ENCODE measurements at places on chromosomes 7 and 10.

- DNase-seq, result no peak
Measured at GRCh38 chr10:64014281-64014680, 493.1 kb downstream of the REEP3 start.

DNA sequence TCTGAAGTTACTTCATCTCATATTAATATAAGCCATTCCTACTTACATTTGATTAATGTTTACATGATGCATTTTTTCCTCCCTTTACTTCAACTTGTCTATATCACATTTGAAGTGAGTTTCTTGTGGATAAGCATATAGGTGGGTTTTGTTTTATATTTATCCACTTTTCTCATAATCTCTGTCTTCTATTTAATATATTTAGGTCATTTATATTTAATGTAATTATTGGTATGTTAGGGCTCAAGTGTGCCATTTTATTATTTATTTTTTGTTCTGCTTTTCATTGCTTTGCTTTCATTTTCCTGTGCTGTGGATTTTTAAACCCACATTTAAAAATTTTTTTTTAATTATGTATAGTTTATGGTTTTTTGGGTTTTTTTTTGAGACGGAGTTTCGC is 54.8 kb downstream of the OGDH start:
- no peak for DNase-seq

DNA sequence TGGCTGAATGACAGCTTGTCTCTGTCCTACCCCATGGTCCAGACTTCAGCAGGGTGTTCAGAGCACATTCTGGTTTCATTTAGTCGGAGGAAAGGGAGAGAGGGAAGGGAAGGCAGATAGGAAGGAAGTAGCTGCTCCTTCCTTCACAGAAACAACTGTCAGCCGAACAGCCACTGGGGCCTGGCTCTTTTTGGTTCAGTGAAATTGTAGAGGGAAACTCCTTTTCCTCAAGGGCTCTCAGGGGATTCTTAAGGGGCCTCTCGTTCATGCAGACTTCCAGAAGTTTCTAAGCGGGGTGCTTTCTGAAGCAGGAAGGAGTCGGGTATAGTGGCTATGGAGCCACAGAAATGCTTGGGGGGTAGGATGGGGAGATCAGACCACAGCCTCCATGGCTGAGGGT is 56.4 kb downstream of the TLL2 start:
- no peak for DNase-seq

DNA sequence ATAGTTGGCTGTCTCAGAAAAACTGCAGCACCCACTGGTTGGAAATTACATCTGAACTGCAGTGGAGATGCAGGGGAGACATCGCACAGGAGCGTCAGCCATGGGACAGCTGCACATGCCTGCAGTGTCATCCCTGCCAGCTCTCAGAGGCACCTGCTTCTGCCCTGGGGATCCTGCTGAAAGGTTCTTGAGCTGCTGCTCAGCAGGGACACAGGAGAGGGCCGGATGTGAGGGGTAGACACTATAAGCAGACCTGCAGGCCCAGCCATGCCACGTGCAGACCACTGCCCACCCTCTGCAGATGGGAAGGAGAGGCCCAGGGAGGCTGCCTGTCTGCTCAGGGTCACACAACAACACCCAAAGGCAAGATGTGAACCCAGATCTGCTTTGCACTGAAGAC is 601.4 kb downstream of the DNAJB6 start:
- DNase-seq, result no peak

GRCh38 chr7:134474828-134475227 is 15.9 kb upstream of the AKR1B1 start:
- no peak for DNase-seq

GRCh38 chr7:28355635-28356319 is 56.5 kb upstream of the CREB5 start:
- no peak for DNase-seq

DNA sequence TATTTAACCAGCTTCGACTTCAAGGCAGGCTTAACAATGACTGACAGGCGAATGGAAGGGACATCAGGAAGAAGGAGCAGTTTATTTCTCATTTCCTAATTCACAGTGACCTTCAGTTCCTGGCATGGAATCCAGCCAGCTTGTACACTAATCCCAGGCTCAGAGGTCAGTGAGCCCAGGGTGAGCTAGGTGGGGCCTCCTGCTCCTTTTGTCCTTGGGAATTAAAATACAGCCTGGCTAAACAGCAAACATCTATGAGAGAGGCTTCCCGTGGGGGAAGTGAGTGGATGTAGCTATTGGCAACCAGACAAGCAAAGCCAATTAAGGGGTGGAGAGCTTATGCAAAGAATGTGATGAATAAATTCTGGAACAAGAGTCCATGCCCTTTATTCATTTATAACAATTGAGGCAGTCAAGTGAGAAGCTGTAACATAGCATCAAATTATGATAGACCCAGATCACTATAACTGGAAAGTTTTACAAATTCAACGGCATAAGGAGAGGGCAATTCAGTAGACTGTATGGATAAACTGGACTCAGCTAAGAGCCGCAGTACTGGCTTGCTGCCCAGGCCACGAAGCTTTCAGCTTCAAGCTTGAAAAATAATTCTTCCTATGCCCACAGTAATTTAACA is 57.1 kb downstream of the STK17A start:
- DNase-seq, result no peak

- peak; percentile 24 for DNase-seq
Measured at GRCh38 chr10:132961787-132962622, 19.6 kb upstream of the CFAP46 start.

DNA sequence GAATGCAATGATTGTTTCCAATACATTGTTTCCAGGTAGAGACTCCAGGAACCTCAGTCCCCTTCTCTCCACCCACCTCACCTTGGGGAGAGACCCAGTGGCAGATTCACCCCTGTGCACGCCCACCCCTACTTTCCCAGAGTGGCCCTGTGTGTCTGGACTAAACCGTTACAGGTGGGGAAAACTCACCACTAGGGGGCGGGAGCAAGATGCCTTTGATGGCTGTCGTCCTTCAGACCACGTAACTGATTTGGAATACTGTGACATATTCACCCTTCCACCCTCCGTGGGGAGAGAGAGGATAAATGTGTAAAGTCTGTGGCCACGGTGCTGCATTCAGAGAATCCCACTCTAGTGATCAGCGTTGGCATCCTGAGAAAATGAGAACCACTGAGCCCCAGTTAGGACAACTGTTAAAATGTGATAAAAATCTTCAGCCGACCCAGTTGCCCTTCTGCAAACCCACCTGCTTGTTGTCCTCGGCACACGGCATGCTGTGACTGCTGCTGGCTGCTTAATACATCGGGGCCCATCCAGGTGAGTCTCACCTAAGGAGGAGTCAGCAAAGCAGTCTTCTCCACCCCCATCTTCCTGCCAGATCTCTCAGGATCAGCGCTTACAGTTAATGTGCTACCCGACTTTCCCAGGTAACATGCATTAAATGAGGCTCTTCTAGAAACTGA is 41.5 kb upstream of the NMT2 start:
- DNase-seq, result peak; percentile 79

DNA sequence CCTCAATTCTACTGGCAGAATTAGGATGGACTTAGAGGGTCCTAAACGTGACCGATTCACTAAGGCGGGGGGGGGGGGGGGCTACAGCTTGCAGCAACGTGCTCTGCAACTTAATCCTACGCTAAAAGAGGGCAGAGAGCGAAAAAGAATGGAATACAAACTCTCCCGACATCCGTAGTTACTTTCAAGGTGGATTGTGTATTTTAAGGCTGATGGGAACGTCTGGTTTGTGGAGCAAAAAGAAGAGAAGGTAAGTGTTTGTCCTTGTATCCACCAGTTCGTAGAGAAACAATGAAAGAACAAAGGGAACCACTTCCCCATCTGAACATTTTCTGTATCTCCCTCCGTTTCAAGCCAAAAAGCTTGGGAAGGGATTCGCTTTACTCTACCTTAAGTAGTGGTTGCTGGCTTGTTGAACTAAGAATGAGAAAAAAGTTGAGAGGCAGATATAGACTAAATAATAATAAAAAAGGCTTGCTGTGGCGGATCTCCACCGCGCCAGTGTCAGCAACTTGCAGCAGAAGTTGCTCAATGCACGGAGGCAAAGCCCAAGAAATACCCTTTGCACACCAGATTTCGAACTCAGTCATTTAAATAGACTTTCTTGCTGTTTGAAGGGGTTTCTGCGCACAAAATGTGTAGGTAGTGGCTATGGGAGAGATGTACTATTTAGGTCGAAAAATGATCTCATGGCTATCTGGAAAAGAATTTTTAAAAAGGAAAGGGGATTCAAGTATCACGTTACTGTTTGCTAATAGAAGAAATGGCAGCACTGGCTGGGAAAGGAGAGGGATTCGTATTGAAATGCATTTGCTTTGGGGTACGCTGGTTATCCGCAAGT is 736 bp downstream of the SKIDA1 start:
- DNase-seq, result no peak

DNA sequence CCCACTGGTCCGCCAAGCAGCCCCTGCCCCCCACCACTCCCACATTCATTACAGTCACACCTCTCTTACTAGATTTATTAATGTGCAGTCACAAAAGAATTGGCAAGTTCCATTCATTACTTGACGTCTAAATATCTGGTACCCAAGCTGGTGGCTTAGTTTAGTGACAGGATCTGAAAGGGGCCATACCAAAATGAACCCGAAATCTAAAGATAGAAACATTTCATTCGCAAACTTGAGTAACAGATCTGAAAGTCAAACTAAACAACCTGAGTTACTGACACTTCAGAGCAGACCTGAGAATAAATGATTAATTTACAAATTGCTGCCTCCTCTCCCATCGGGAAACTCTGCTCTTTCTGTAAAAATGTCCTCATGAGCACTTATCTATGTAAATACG is 53.4 kb downstream of the TNS3 start:
- DNase-seq, result no peak

DNA sequence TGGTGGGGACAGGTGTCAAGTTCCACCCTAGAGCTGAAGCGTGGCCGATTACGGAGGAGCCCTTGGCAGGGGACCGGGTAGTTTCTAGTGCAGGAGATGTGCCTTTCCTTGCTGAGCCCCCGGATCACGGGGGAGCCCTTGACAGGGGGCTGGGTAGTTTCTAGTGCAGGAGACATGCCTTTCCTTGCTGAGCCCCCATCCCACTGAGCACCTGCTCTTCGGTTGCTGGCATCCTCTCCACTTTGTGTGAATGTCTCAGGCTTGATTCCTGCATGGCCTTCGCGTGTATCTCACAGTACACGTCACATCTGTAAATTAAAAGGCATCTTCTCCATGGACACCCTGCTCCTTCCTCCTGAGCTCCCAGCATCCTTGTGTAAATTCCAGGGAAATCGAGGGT is 263.5 kb downstream of the ADARB2 start:
- no peak for DNase-seq

- DNase-seq, result no peak
Measured at GRCh38 chr10:131930586-131931330, 29.9 kb downstream of the PPP2R2D start.

DNA sequence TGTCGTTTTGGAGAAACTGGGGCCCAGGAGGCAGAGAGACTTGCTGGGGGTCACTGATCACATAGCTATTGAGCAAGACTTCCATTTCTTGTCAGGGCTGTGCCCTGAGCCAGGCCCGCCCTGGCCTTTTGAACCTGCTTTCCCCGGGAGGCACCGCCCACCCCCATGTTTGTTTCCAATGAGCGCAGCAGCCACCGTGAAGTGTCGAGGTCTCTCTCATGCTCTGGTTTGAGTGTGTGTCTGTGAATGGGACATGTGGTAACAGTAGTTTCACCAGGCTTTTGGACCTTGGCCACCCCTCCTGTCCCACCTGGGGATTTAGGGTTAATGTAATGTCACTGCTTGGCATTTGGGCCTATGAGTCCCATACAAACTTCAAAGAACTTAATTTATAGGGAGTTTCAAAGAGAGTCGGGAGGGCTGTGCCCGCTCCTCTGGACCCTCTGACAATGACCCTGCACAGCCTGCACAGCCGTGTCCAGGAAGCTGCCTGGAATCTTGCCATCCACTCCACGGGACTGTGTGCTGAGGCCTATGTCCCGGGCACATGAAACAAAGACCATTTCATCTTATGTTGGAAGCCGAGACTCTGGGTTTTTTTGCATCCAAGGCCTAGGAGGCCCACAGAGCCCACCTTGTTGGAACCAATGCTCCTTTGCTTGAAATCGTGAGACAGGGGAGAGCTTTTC is 6.3 kb downstream of the PRF1 start:
- no peak for DNase-seq

DNA sequence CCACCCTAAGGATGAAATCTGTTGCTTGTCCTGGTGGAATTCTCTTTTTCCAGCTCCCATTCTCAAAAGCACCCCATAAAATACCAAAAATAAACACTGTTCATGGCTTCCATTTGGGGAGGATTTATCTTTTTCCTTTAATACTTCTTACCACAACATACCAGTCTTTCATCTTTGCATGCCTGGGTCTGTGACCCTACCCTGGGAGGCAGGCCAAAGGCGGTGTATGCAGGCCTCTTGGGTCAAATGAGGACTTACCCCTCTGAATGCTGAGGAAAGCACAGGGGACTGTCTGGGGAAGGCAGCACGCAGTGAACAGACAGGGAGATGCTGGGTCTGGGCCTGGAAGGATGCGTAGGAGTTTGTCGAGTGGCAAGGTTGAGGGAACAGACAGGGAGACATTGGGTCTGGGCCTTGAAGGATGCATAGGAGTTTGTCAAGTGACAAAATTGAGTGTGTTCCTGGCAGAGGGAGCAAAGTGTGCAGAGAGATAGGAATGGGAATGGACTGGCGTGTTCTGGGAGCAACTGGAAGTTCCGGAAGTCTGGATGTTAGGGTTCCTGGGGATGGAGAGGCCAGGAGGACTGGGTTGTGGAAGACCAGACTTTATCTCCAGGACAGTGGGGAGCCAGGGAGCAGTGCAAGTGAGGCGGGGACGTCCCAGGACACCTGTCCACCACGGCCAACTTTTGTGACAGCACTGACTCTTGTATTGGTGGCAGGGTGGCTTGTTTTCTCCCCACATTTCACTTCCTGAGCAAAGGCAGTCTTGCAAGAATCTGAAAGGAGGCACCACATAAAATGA is 40.8 kb downstream of the MYL10 start:
- no peak for DNase-seq

DNA sequence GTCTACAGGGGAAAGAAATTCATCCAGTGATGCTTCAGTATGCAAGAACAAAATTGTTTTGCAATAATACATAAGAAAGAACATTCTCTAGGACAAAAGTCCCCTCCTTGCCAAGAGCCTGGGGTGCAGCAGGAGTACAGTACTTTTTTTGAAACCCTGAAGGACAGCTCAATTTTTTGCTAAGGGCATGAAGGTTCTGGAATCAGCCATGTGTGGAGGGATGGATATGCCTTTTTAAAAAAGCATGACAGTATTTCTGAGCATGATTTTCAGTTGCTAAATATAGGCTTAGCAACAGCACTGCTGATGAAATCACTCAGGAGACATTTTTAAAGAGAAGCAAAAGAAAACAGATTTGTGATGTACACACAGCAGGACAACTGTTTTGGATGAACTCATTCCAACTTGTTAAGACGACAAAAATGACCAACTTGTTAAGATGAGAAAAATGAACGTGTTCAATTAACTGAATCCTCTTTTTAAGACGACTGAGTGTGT is 39.3 kb downstream of the HBP1 start:
- DNase-seq, result no peak

DNA sequence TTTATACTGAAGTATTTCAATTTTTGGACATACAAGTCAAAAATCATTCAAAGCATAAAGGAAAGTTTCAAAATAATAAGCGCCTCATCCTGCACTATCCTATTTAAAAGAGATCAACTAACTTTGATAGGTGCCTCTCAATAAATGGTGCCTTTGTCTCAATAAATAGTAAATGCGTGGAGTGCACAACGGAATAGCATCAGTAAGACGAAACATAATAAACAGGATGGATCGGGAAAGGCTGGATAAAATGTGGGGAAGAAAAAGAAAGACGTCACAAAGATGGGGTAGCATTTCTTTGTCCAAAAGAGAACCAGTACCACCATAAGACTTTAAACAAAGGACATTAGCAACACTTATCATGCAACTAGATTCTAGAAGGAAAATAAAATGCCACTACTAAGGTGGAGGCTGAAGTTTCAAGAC is 571 bp upstream of the PRKAR2B start:
- no peak for DNase-seq
